ENCODE measurements at places on chromosomes 6 and 20. TPM values are rescaled to one million over a fixed set of nuclear protein-coding genes. Genes with fewer than 3 reads are reported as not detected.

BAK1 gene
- 15.0 TPM for polyA plus RNA-seq

DEFB124 gene
- not detected for polyA plus RNA-seq

DNA sequence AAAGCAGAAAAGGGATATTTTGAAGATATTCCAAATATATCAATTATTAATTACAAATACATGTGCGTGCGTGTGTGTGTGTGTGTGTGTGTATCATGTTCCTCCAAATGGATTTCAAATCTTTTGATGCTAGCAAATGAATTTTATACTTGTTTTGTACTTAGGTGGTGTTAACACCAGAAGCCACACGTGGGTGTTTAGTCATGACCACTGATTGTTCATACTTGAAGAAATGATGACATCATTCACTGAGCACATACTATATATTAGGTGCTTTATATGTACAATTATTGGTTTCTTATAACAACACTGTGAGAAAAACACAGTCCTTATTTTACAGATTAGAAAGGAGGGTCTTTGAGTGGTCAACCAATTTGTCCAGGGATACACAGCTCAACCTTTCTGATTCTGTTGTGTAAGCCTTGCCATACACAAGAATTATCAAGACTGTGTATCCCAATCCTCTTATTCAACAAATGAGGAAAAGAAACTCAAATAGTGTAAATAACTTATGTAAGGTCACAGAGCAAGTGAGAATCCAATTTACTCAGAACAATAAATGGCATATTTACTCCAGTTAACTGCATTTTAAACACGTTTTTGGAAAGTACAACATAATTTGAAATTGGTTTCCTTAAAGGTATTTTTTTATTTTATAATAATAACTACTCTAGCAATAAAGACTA lies 88.5 kb downstream of the BCAS1 start:
- peaks cover 34% of the 10 kb centered on the region for H3K27me3 ChIP-seq
- H3K27ac ChIP-seq = no peak overlapping the region
- H3K4me1 ChIP-seq = no peaks in the 10 kb centered on the region
- H3K4me3 ChIP-seq = no peak overlapping the region
- peaks cover 3% of the 10 kb centered on the region for H3K36me3 ChIP-seq

DNA sequence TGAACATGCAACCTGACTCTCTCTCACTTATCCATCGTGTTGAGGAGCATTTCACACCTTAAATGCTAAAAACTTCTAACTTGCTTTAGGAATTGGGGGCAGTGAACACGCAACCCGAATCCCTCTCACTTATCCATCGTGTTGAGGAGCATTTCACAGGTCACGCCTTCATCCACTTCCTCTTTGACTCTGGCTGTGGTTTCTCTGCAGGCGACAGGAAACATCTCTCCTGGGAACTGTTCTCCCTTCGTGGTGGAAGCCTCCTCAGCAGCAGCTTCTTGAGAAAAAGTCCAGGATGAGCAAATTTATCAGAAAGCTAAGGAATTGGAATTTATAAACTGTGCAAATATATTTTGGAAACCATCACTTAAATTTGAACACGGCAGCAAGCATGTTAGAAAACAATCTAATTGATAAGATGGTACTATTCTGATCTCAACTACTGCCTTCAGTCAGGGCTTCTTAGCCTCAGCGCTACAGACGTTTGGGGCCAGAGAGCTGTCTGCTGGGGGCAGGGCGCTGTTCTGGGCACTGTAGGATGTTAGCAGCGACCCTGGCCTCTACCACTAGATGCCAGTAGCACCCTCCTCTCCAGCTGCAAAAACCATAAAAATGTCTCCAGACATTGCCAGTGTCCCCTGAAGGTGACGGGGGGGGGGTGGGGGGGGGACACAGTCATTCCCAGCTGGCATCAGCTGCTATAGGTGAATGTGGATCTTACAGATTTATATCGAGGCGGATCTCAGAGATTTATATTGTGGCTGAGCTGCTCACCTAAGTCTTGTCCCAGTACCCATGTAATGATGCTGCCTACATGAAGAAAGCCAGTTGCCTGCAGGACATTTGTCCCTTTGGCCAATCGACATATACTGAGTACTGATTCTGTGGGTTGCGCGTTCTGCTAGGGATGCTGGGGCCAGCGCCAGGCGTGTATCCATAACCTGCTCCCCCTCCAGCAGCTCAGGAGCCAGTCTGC lies 26.2 kb downstream of the CTCFL start:
- H3K4me3 ChIP-seq = no peak overlapping the region
- peaks cover 8% of the 10 kb centered on the region for H3K27me3 ChIP-seq
- H3K36me3 ChIP-seq = no peaks in the 10 kb centered on the region
- H3K27ac ChIP-seq = peak overlapping the region; percentile 15
- peaks cover 48% of the 10 kb centered on the region for H3K4me1 ChIP-seq

STMN3 gene
- 2.4 TPM for polyA plus RNA-seq

TMEM151B gene
- polyA plus RNA-seq = not detected

KCNS1 gene
- 0.20 TPM for polyA plus RNA-seq

- H3K27ac ChIP-seq = no peak overlapping the region
- H3K4me1 ChIP-seq = no peaks in the 10 kb centered on the region
- no peak for DNase-seq
- no peak overlapping the region for H3K4me3 ChIP-seq
- H3K36me3 ChIP-seq = no peaks in the 10 kb centered on the region
Measured at GRCh38 chr20:36370991-36371790, 65.1 kb downstream of the DLGAP4 start.

DNA sequence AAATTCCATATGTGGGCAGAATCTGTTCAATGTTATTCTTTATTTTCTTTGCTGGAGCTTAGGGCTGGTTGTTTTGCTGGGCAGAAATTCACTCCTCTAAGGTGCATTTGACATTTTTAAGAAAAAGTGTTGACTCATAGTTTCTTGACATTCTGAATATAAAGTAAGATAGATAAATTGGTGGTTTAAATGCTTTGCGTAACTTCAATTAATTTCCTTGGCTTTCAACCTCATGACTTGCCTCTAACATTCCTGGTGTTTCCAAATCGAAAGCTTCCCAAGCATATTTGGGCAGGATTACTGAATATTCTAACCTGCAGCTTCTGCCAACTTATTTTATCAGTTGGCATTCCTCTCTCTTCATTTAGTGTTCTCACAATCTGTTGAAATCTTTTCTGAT lies 718.7 kb upstream of the ADGRB3 start:
- H3K4me3 ChIP-seq = no peak overlapping the region
- no peaks in the 10 kb centered on the region for H3K36me3 ChIP-seq
- DNase-seq = no peak
- H3K27me3 ChIP-seq = no peaks in the 10 kb centered on the region
- H3K4me1 ChIP-seq = no peaks in the 10 kb centered on the region
- no peak overlapping the region for H3K27ac ChIP-seq

DNA sequence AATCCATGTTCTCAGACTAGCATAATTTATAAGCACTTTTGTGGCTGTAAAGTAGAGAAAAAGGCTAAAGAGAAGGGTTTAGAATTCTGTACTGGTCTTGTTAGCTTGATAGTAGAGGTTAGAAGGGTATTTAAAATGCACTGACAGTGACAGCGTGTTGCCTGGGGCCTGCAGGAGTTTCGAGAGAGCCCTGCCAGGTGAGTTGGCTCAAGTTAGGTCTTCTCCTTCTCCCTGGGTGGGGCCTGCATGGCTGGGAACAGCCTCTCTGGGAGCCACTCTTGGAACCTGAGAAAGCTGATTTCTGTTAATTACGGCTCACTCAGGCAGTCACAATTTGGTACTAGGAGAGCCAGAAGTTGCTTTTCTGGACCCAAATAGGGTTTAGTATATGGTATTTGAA lies 103.7 kb downstream of the ARID1B start:
- H3K4me3 ChIP-seq = no peak overlapping the region
- H3K27ac ChIP-seq = no peak overlapping the region
- peaks cover 80% of the 10 kb centered on the region for H3K4me1 ChIP-seq
- DNase-seq = no peak

- H3K4me3 ChIP-seq = no peak overlapping the region
- H3K36me3 ChIP-seq = no peaks in the 10 kb centered on the region
- H3K27ac ChIP-seq = no peak overlapping the region
- H3K4me1 ChIP-seq = no peaks in the 10 kb centered on the region
Measured at GRCh38 chr20:11719153-11719552, 198.5 kb upstream of the BTBD3 start.

DNA sequence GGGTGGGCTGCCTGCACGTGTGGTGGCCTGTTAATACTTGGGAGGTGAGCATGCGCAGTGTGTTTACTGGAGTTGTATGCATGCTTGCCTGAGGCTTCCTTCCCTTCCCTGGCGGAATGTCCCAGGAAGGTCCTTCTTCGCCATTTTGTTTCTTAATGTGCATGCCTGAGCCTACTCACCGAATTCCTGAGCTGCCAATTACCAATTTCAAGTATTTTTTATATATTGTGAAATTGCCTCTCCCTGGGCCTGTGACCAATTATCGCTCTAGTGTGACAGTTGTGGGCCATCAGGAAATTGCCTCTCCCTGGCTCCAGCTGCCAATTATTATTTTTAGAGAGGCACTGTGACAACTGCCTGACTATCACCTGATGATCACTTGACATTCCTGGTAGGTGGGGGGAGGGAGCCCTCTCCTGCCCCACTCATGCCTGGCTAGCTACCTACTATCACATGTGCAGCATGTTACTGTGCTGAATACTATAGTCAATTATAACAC lies 70.0 kb downstream of the FAM50B start:
- no peak overlapping the region for H3K27ac ChIP-seq
- DNase-seq = no peak
- H3K4me3 ChIP-seq = no peak overlapping the region
